ENCODE measurements at places on chromosomes 1 and 21.

DNA sequence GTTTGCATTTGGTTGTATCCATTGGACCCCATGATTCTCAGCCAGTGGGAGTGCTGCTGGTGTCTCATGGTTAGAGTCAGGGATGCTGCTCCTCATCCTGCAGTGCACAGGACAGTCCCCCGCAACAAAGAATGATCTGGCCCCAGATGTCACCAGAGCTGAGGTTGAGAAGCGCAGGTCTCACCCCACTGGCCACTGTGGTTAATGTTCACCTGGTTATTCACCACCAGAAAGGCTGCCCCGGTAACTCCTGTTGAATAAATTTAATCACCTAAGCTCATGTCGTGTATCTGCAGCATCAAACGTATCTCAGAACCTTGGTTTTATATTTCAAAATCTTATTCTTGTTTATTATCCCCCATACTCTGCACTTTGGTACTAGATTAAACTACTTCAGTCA is 75.8 kb downstream of the ATP5PO start:
- DNase-seq, result no peak

GRCh38 chr1:215022741-215023141 is 59.8 kb upstream of the KCNK2 start:
- no peak for DNase-seq

DNA sequence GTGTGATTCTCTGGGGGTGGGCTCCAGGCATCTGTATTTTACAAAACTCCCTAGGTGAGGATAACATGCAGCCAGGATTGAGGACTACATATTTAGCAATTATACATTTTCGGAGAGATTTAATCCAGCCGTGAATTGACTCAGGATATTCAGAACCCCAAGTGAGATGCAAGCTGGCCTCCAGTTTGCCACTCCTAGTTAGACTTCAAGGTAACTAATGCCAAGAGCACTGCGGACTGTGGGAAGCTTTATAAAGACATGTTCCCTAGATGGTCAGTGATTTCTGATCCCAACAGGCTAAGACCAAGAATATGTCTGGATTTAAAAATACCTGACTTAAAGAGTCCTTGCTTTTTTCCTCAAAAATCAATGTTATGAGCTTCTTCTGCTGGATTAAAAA is 308.5 kb downstream of the NTNG1 start:
- no peak for DNase-seq

GRCh38 chr1:194959795-194960194 is 1648.4 kb downstream of the KCNT2 start:
- DNase-seq, result no peak

DNA sequence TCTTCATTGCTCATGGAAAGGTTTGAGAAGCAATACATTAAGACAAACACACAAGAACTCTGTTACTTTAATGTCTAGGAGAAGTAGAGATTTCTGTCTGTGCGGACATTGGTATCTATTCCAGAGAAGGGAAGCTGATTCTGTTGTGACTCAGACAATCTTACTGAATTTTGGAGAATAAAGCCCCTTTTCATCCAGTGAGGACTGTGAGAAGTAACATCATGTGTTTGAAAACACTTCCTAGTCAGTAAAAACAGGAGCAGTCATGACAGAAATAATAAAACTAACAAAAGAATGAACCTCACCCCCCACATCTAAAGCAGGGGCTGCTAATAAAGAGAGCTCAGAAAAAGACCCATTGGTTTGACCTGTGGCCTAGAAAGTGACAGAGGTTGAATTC is 46.6 kb downstream of the NEK7 start:
- DNase-seq, result no peak

DNA sequence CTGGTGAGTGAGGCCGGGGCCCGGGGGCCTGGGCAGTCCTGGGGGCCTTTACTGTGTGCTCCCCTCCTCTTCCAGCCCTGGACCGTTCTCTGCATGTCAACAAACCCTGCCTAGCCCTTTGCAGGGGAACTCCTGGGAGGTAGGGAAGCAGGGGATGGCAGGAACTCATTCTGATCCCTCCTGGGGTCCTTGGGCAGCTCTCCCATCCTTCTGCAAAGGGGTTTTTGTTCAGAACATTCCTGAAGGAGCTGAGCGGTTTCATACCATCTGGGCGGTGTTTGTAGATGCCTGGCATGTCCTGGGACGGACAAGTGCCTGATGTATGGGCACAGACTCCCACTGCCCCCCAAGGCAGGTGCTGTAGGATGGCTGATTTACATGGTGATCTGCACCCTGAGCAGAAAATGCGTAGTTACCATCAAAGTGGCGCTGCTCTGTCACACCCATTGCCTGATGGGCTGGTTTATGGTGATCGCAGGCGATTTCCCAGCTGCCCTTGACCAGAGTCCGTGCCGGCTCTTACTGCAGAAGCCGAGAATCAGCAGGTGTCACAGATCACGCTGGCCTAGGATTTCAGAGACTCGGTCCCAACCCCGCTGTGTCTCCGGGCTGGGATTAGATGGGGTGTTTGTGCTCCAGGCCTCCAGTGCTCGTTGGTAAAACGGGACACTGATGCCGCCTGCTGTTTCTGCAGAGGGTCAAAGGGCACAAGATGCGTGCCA is 71.6 kb upstream of the TRAPPC10 start:
- no peak for DNase-seq

DNA sequence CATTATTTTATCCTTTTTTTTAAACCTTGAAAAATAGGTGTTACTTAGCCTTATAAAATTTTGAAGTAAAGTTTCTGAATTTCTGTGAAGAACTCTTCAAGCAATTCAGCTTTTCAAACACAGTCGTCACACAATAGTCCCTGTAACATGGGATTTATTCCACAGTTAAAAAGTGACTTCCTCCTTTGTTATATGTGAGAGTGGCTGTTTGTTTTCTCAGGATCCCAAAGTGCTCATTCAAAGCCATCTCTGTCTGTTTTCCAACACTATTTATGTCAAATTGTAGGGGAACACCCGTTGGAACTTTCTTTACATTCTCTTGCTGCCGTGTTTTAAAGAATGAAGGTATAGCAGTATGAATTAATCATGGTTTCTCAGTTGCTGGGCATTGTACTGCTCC is 80.8 kb upstream of the GPR52 start:
- no peak for DNase-seq

DNA sequence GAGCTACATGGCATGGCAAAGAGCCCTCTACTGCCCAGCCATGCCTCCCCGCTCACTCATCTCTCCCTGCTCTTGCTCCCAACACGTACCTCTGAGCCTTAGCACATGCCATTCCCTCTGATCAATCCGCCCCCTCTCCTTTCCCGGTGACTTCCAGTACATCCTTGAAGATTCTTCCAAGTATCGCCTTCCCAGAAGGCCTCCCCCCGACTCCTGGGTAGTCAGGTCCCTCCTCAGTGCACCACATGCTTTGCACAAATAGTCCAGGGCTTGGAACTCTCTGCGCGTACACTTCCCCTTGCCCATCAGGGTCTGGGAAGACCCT is 77.0 kb upstream of the IFFO2 start:
- no peak for DNase-seq

DNA sequence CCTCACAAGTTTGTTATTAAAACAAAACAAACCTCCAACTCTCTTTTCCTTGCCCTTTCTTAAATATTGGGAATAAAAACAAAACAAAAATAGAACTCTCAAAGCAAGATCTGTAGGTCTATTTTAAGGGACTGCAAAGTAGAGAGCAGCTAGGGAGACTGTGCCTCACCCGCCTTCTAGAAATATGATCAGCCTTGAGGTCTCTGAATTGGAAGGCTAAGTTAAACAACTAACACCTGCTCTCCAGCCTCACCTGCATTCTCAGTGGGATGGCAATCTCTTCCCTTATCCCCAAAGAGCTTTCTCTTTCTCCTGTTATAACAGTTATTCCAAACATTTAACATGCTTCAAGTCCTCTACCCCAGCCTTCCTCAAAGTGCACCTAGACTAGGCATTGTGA is 75.5 kb upstream of the TNR start:
- DNase-seq, result no peak

DNA sequence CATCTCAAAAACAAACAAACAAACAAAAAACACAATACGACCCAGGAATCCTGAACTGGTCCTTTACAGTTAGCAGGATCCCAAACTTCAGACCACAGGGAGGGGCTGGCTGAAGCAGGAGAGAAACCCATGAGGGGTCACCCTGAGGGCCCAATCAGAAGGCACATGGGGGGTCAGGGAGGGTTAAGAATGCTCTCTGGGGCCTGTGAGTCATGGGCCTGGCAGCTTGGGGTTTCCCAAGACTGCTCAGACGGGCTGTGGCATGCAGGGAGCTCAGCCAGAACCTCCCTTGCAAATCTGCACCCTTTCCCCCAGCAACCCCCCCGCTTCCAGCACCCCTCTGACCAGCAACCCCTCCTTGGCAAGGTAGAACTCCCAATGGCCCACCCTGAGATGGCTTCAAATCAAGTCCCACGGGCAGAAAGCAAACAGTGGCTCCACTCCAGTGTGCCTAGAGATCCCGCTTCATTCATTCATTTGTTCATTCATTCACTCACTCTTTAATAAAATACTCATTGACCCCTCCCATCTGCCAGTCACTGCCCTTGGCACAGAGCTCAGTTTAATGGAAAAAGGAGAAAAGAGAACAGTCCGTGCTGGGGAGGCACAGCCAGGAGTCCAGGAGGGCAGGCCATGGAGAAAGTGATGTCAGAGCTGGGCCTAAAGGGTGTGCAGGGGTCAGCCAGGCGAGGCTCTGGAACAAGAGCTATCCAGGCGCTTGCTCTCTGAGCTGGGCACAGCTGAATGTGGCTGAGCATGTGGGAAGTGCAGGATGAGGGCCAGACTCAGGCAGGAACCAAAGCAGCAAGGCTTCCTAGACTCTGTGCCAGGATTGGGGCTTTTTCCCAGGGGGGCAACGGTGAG is 8.2 kb downstream of the UQCRHL start:
- DNase-seq, result no peak

DNA sequence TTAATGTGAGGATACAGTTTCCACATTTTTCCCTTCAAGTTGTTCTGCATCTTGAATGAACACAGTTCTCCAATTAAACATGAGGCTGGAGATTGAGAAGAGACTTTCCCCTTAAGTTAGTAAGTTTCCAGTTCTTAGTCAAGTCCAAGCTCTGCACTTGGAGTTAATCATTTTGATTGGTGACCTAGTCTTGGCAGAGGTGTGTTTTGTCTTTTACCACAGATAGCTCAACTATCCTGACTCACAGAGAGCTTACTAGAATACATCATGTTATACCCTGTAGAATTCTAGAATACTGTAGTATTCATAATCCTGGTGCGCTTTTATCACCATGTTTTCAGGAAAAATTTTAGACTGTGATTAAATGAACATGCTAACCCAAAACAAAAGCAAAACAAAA is 129.2 kb downstream of the CYYR1 start:
- no peak for DNase-seq

DNA sequence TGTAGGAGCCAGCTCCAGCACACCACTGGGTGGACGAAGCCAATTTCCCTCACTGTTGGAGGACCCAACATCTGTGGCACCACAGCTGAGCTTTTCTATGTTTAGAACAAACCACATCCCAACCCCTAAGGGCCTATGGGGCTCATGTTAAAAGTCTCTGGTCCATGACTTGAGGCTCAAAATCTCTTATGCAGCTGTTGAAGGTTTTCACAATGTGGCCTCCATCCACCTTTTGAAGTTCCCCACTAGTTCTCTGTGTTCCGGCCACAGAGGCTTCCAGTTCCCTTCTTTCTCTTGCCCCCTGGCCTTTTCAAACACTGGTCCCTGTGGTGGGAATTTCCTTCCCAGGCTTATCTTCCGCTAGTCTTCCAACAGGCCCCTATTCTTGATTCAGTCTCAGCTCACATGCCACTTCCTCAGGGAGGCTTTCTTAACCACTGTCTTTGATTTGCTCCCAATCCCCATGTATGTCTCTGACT is 3.9 kb upstream of the IFNLR1 start:
- no peak for DNase-seq

DNA sequence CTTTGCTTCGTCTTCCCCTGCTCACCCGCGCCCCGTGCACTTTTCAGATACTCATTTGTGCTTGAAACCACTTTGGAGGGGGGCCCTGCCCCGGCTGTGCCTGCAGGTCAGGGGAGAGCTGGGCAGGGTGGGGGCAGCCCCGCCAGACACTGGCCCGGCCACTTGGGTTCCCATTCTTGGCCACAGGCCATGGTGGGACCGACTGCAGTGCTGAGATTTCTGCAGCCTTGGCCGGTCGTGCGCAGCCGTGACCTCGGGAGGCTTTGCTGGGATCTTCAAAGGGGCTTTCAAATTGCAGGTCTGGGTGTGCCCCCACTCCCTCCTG is 54.5 kb upstream of the TTC34 start:
- DNase-seq, result no peak

Measured in NCI-H526 treated with DMSO at 0.1 percent for 48 hours (cell line).